ENCODE measurements at places on chromosomes 3 and 15.

DNA sequence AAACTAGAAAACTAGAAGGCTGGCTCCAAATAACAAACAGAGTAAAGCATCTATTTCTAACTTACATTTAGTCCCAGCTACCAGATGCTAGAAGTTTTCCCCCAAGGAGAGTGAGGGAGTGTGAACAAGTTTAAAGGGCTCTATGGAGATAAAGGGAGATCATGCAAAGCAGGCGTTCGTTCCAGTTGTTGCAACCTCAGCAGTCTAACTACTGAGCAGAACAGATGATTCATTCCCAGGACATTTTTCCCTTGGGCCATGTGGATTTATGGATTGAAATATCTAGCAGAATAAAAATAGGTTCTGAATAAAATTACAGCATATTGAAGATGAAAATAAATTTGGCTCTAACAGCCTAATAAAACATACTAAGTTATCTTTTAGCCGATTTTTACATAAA is 154.8 kb upstream of the TTC14 start:
- no peak for DNase-seq

GRCh38 chr15:85367741-85368140 is 12.7 kb upstream of the AKAP13 start:
- DNase-seq = no peak

GRCh38 chr15:42392309-42393024 is 33.2 kb downstream of the CAPN3 start:
- DNase-seq = no peak

DNA sequence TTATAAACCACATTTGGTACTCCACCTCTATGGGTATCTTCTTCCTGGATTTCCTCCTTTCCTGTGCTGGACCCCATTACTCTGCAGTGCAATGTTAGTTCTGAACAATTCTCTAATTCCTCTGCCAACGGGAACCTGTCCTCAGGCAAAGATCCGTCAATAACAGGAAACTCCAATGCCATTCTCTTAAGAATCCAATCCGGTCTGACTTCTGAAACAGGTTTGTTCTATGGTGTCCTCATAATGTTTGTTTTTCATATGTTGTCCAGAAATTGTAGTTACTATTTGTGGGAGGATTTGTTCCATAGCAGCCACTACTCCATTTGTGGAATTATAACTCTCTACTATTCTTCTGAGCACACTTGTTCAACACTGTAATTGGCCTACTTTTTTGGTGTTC is 112.7 kb downstream of the TBL1XR1 start:
- no peak for DNase-seq

DNA sequence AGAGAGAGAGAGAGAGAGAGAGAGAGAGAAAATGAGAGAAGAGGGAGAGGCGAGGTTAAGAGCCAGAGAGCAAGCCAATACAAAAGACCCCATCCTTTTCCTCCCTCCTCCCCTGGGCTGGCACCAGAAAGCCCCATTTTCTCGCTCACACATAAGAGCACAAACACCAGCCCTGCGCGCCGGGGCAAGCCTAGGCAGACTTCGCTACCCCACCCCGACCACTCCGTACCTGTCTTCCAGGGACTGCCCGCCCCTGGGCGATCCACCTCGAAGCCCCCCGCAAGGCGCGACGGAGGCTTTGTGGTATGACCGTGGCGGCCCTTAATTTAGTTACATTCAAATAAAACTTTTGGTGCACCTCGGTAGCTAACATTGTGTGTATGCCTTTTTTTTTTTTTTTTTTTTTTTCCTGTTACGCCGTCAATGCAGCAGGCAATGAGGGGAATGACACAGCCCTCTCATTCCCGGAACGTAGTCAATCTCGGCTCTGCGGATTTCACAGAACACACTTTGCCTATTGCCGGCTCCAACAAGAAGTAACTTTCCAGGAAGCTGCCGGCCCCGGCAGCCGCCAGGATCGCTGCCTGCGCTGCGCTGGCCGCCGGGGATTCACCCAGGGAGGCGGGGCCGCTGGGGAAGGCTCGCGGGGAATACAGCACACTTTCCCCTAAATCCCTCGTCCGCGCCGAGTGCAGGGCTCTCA is 7.7 kb downstream of the BCL6 start:
- peak; percentile 32 for DNase-seq

DNA sequence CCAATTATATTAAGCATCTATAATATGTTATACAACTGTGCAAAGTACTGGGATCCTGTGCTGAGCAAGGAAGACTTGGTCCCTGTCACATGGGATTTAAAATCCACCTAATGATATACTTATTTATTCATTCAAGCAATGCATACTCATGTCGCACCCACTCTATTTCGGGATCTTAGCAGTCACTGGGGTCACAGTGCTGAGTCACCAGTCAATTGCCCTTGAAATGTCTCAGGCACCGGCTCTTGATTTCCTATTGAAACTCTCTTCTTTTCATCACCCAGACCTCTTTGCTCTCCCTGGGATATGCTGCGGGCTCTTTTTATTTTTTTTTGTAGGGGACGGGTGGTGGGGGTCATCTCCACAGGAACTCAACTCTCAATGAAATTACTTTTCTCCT is 194.5 kb upstream of the GAP43 start:
- no peak for DNase-seq

- no peak for DNase-seq
Measured at GRCh38 chr15:24078310-24079029, 391.4 kb upstream of the NDN start.

GRCh38 chr3:128228366-128228910 is 75.2 kb downstream of the EEFSEC start:
- DNase-seq = no peak

- peak; percentile 1 for DNase-seq
Measured at GRCh38 chr3:164673738-164674137, 404.6 kb downstream of the SI start.
